ENCODE measurements at places on chromosomes 11 and 22. TPM values are rescaled to one million over a fixed set of nuclear protein-coding genes. Genes with fewer than 3 reads are reported as not detected.

The APOA1 gene
- 13.0 TPM for total RNA-seq

The OR8A1 gene
- not detected for total RNA-seq

The NXF1 gene
- total RNA-seq = 21.1 TPM

The SCN4B gene
- not detected for total RNA-seq

The LARGE1 gene
- 7.1 TPM for total RNA-seq

The BATF2 gene
- total RNA-seq = 0.77 TPM

The CREBZF gene
- 26.8 TPM for total RNA-seq
